ENCODE measurements at places on chromosomes 5 and 9.

GRCh38 chr5:80695666-80696065 lies 40.9 kb upstream of the DHFR start:
- DNase-seq: no peak

- DNase-seq: no peak
Observed at GRCh38 chr5:38551030-38552017, 5.1 kb downstream of the LIFR start.

DNA sequence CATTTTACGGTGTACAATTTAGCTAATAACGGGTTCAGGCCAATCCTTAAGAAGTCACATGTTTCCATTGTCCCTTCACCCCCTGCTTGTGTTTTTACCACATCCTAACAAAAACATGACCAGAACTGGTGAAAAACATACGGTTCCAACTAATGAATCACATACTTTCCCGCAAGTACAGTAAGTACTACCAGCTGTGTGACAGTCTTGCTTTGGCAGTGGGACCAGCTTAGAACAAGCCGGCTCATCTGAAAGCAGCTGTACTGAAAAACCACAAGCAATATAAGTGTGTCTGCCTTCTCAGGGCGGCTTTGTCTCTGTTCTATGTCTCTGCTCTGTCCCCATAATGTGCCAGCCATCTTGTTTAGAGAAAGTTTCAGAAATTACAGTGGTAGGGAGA lies 242.5 kb downstream of the BNC2 start:
- no peak for DNase-seq

GRCh38 chr5:69188811-69189161 lies 597 bp upstream of the CENPH start:
- DNase-seq: no peak

GRCh38 chr9:38208206-38208901 lies 139.3 kb upstream of the SHB start:
- no peak for DNase-seq

GRCh38 chr9:137312852-137313325 lies 10.8 kb upstream of the NRARP start:
- DNase-seq: no peak

DNA sequence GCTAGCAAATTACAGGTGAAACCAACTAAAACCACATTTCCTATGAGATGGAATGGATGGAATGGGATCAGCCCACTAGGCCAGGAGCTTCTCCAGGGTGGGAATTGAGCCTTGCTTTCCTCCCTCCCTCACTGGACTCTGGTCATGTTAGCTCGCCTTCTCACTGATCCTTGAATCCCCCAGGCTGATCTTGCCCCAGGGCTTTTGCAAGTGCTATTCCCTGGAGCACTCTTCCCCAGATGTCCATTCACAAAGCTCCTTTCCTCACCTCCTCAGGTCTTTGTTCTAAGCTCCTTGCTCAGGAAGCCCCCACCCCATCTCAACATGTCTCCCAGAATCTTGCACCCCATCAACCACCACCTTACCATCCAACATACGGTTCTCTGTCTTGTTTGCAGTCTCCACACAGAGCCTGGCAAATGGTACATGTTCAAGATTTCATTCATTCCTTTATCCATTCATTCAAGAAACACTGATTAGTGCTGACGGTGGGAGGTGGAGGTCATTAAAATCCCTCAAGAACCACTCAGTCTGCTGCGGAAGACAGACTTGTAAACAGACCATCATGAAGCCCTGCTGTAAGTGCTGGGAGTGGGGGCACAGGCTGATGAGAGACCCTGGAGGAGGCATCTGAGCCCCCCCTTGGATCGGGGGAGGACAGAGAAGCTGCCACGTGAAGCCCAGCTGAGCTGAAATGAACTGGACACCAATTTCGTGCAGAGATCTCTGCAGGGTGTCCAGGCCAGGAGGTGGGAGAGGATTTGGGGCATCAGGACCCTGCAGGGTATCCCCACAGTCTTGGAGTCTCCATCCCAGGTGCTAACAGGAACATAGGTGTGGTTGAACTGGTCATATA lies 141.7 kb downstream of the BARX1 start:
- no peak for DNase-seq

DNA sequence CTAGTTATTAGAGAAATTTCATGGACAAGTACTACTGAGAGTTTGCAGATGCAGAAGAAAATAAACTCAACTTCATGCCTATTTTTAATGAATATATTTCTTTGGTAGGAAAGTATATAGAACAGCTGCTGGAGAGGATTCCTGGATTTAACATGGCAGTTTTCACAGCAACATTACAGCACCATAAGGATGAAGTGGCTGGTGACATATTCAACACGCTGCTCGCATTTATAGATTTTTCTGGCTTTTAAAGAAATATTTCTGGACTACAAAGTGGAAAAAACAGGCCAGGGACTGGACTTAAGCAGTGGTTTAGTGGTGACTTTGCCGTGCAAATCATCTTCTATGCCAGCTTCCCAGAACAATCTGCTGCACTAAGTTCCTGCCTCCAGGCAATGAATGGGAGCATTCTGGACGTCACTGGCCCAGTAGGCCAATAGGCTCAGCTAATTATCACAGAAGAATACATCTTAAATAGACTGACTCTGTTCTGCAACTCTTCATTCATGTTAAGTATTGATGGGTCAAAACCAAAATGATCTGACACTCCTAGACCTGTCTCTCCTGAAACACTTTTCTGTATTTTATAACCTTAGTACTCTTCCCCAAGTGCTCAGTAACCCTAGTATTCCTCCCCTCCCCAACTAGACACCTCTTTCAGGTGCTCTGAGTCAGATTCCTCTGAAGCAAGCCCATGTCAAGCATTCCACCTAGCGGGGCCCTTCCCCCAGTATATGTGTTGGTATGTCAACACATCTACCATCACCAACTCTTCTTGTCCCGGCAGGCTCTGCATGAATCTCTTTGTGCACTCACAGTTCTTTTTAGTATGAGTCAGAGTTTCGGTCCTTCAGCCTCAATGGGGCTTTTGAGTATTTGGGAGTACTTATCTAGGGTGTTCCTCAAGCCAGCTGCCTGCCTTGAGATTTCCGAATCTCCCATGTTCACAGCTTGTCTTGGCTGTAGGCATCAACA lies 625.5 kb downstream of the CHSY3 start:
- no peak for DNase-seq

All from hematopoietic multipotent progenitor cell treated with erythropoietin and hydrocortisone succinate and interleukin-3 and kit ligand, for 17 days (in vitro differentiated cells).